Uterus (tissue), 4 donors: ENCODE measurements at places on chromosomes 3 and 15. TPM values are rescaled to one million over a fixed set of nuclear protein-coding genes. Genes with fewer than 3 reads are reported as not detected.

DNA sequence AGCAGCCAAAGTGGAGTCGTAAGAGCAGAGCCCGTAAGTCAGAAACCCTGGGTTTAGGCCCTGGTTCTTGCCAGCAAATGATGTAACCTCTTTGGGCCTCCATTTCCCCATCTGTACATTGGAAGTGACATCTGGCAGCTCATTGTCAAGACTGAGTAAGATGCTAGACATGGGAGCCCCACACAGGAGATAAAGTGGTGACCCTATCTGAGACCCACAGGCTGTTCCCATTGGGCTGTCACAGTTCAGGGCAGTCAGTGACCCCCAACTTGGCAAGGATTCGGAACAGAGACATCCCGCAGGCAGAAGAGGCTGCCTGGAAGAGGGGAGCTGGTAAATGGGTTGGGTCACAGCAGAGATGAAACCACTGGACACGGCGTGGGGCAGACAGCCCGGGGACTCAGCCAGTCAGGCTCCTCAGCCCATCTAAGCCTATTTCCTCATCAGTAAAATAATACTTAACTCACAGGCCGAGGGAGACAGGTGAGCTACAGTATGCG, 1.8 kb downstream of the CLN6 start:
- H3K4me3 ChIP-seq = no peak overlapping the region
- H3K27me3 ChIP-seq = no peaks in the 10 kb centered on the region
- no peaks in the 10 kb centered on the region for H3K36me3 ChIP-seq
- H3K27ac ChIP-seq = no peak overlapping the region
- DNase-seq = no peak

- H3K36me3 ChIP-seq = no peaks in the 10 kb centered on the region
- H3K4me1 ChIP-seq = no peaks in the 10 kb centered on the region
- no peaks in the 10 kb centered on the region for H3K27me3 ChIP-seq
- DNase-seq = no peak
- H3K4me3 ChIP-seq = no peak overlapping the region
Measured at GRCh38 chr3:27544372-27544865, 60.2 kb upstream of the SLC4A7 start.

DNA sequence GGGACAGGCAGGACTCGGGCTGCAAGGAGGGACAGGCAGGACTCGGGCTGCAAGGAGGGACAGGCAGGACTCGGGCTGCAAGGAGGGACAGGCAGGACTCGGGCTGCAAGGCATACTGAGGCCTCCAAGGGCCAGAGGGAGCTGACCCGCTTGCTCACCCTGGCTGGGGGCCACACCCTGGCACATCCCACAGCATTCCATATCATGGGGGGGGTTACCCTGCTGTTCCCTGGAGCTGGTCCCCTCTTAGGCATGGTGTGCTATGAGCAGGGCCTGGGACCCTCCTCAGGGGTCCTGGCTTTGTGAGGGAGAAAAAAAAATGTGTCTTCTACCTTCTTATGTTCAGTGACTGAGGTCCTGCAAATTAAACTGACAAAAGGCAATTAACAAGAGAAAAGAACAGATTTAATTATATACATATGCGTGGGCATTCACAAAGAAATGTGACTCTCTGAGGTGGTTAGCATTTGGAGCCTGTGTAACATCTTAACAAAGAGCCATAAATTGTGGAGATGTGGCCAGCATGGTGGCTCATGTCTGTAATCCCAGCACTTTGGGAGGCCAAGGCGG, 97.6 kb upstream of the ALDH1A3 start:
- H3K4me1 ChIP-seq = no peaks in the 10 kb centered on the region
- no peaks in the 10 kb centered on the region for H3K36me3 ChIP-seq
- H3K27me3 ChIP-seq = no peaks in the 10 kb centered on the region
- H3K4me3 ChIP-seq = no peak overlapping the region

DNA sequence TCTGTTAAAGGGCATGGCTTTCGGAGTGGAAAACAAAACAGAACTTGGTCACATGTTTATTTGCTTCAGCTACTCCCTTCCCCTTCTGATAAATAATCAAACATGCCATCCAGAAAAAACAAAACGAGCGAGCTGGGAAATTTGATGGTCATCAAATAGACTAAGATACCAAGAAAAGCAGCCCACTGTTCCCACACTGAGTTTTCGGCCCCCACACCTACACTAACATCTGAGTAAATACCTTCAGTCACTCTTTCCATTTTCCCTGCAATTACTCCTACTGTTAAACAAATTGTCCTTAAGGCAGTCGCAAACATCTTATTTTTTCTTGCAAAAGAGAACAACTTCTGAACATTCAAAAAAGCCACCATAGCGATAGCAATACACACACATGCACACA, 454.6 kb downstream of the FOXP1 start:
- H3K36me3 ChIP-seq = no peaks in the 10 kb centered on the region
- H3K4me3 ChIP-seq = peak overlapping the region; percentile 53
- DNase-seq = no peak
- H3K27ac ChIP-seq = peak overlapping the region; percentile 78

GRCh38 chr3:138200424-138200823, 13.3 kb downstream of the ARMC8 start:
- no peaks in the 10 kb centered on the region for H3K27me3 ChIP-seq
- no peaks in the 10 kb centered on the region for H3K4me1 ChIP-seq
- no peak overlapping the region for H3K4me3 ChIP-seq
- no peak overlapping the region for H3K27ac ChIP-seq
- H3K36me3 ChIP-seq = no peaks in the 10 kb centered on the region
- no peak for DNase-seq

GRCh38 chr3:188196232-188196990, 42.5 kb downstream of the LPP start:
- no peak for DNase-seq
- no peak overlapping the region for H3K4me3 ChIP-seq
- no peaks in the 10 kb centered on the region for H3K36me3 ChIP-seq
- peak overlapping the region; percentile 18 for H3K27ac ChIP-seq
- no peaks in the 10 kb centered on the region for H3K4me1 ChIP-seq

DNA sequence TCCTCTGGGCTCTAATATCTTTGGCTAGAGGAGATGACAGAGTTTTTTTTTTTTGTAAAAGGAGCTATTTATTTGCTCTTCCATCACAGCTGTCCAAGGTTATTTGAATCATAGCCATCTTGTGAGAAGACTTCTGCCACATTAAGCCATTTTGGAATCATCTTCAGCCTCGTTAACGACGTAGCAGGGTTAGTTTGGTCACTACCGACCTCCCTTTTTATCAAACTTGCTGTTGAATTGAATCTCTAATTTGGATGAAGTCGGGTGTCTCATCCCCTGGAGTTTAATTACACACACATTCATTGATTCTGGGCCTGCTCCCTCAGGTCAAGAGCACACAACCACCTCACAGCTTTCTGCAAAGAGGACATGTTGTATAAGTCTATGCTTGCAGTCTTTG, 238.7 kb downstream of the CPNE4 start:
- no peak overlapping the region for H3K27ac ChIP-seq
- H3K4me1 ChIP-seq = no peaks in the 10 kb centered on the region
- no peaks in the 10 kb centered on the region for H3K27me3 ChIP-seq
- DNase-seq = no peak
- H3K4me3 ChIP-seq = no peak overlapping the region

- no peaks in the 10 kb centered on the region for H3K4me1 ChIP-seq
- no peak overlapping the region for H3K4me3 ChIP-seq
- H3K27me3 ChIP-seq = no peaks in the 10 kb centered on the region
- no peak for DNase-seq
- H3K27ac ChIP-seq = no peak overlapping the region
Measured at GRCh38 chr3:162541923-162542322, 1045.3 kb downstream of the OTOL1 start.

GRCh38 chr3:107951126-107951525, 139.7 kb downstream of the CD47 start:
- H3K27ac ChIP-seq = no peak overlapping the region
- no peak overlapping the region for H3K4me3 ChIP-seq
- H3K4me1 ChIP-seq = no peaks in the 10 kb centered on the region
- H3K27me3 ChIP-seq = no peaks in the 10 kb centered on the region
- no peaks in the 10 kb centered on the region for H3K36me3 ChIP-seq

DNA sequence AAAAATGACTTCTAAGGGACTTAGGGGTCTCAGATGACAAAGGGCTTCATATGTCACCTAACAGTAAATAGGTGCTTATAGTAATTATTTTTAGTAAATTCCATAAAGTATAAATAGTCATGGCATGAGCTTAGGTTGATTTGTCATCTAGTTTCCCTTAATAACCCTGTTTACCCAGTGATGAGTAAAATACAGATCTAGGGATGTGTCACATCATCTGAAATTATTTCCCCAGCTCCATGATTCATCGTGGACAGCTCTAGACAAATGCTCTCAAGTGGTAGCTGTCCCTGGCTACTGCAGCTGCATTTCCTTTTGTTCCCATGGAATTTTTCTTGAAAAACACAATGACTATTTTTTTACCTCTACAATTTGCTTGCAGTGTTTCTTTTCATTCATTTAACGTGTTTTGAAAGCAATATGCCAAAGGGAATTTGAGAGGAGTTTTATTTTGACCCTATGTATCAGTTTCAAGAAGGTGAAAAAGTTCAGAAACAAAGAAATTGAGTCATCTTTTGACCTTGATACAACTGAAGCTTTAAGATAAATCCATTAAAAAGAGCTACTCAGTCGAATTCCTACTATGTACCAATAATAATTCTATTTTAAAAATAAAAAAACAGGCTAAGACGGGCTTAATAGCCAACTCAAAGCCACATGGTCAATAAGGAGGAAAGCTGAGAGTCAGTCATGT, 241.6 kb downstream of the KCNMB2 start:
- no peak overlapping the region for H3K27ac ChIP-seq
- DNase-seq = no peak
- no peaks in the 10 kb centered on the region for H3K4me1 ChIP-seq
- no peaks in the 10 kb centered on the region for H3K27me3 ChIP-seq
- H3K36me3 ChIP-seq = no peaks in the 10 kb centered on the region
- no peak overlapping the region for H3K4me3 ChIP-seq

DNA sequence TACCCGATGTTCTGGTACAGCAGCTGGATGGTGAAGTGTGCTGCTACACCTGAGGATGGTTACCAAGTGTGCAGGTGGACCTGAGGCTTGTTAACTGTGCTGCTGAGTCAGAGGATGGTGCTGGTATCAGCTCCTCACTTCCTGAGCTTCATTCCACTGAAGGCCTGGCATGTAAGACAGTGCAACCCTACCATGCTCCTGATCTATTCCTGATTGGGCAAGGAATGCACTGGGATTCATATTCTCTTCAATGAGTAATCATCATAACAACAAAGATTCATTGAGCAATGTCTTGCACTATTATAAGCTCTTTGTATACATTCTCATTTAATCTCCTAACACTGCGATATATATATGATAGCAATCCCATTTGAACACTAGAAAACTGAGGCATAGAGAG, 62.9 kb upstream of the THSD4 start:
- H3K27ac ChIP-seq = no peak overlapping the region
- no peaks in the 10 kb centered on the region for H3K4me1 ChIP-seq
- H3K4me3 ChIP-seq = no peak overlapping the region
- H3K27me3 ChIP-seq = no peaks in the 10 kb centered on the region

DNA sequence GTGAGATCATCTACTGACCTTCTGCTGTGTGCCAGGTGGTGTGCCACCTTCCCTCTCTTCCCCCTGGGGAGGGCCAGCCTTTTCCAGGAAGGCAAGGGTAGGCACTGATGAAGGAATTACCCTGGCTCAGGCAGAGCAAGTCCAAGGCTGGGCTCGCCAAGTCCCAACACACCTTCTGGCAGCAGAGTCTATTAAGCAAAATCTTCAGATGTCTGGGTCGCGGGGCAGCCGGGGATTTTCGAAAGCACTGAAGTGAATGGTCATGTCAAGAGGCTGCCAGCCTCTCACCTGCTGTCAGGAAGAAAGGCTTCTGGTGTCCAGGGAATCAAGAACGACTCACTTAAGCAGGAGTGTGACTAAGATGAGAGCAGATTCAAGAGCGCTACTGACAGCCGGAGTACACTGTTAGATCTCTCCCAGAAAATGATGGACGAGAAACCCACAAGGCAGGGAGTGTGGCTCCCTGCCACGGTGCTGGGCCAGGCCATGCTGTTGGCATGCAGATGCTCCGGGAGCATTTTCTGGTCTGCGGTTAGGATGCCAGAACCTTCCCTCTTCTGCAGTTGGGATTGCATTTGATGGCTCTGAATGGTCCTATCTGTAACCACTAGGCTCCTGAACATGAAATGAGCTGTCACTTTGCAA, 479.8 kb downstream of the SHQ1 start:
- H3K27me3 ChIP-seq = no peaks in the 10 kb centered on the region
- H3K4me3 ChIP-seq = no peak overlapping the region
- no peaks in the 10 kb centered on the region for H3K4me1 ChIP-seq
- H3K27ac ChIP-seq = no peak overlapping the region
- DNase-seq = no peak

- DNase-seq = no peak
- no peak overlapping the region for H3K4me3 ChIP-seq
- no peaks in the 10 kb centered on the region for H3K4me1 ChIP-seq
- no peak overlapping the region for H3K27ac ChIP-seq
- H3K36me3 ChIP-seq = no peaks in the 10 kb centered on the region
Measured at GRCh38 chr3:72441284-72441994, 406.8 kb downstream of the SHQ1 start.

DNA sequence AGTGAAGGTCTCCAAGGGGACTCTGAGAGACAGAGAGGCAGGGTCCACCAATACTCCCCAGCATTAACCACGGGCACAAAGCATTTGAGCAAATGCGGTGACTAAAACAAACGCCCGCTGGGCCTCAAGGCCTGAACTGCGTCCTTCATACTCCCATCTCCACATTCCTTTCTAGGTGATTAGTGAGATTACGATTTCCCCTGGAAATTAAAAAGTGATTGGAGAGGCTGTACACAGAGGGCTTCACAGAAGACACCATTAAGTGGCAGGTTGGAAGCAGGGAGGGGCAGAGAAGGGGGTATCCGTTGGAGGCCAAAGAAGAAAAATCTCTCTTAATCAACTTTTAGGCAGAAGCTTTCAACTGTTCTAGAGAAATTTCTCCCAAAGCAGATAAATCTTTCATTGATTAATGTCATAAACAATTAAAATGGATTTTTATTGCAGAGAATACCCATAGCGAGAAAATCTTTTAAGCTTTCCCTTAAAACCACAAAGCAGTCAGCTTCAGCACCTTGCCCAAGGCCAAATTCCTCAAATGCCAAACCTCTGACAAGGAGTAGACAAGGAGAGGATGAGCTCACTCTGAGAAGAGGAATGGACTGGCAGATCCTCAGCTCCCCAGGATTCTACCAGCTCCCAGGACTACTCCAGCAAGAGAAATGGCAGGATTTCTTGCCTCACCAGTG, 38.2 kb downstream of the MB21D2 start:
- no peaks in the 10 kb centered on the region for H3K36me3 ChIP-seq
- no peak overlapping the region for H3K27ac ChIP-seq
- H3K4me1 ChIP-seq = no peaks in the 10 kb centered on the region
- no peaks in the 10 kb centered on the region for H3K27me3 ChIP-seq
- DNase-seq = no peak

- peak; percentile 25 for DNase-seq
- no peaks in the 10 kb centered on the region for H3K4me1 ChIP-seq
- H3K27me3 ChIP-seq = no peaks in the 10 kb centered on the region
- peak overlapping the region; percentile 68 for H3K4me3 ChIP-seq
Measured at GRCh38 chr3:143121241-143122088, 1.9 kb downstream of the CHST2 start.

GRCh38 chr3:123332124-123332641, 116.7 kb downstream of the ADCY5 start:
- H3K27me3 ChIP-seq = no peaks in the 10 kb centered on the region
- no peaks in the 10 kb centered on the region for H3K36me3 ChIP-seq
- no peaks in the 10 kb centered on the region for H3K4me1 ChIP-seq
- peak overlapping the region; percentile 85 for H3K27ac ChIP-seq

- DNase-seq = no peak
- H3K27me3 ChIP-seq = no peaks in the 10 kb centered on the region
- H3K4me1 ChIP-seq = no peaks in the 10 kb centered on the region
- H3K36me3 ChIP-seq = no peaks in the 10 kb centered on the region
- no peak overlapping the region for H3K27ac ChIP-seq
- no peak overlapping the region for H3K4me3 ChIP-seq
Measured at GRCh38 chr15:41647262-41647661, 12.9 kb upstream of the MGA start.

MLH1 gene
- 21.2 TPM for total RNA-seq

NSMCE3 gene
- total RNA-seq = 16.7 TPM

INKA1 gene
- total RNA-seq = 16.7 TPM

GPR87 gene
- not detected for total RNA-seq
